Epithelial cell of proximal tubule (primary cell): ENCODE measurements at places on chromosomes 7 and 10.

- DNase-seq, result no peak
Measured at GRCh38 chr10:14665865-14666857, 108.5 kb downstream of the FAM107B start.

DNA sequence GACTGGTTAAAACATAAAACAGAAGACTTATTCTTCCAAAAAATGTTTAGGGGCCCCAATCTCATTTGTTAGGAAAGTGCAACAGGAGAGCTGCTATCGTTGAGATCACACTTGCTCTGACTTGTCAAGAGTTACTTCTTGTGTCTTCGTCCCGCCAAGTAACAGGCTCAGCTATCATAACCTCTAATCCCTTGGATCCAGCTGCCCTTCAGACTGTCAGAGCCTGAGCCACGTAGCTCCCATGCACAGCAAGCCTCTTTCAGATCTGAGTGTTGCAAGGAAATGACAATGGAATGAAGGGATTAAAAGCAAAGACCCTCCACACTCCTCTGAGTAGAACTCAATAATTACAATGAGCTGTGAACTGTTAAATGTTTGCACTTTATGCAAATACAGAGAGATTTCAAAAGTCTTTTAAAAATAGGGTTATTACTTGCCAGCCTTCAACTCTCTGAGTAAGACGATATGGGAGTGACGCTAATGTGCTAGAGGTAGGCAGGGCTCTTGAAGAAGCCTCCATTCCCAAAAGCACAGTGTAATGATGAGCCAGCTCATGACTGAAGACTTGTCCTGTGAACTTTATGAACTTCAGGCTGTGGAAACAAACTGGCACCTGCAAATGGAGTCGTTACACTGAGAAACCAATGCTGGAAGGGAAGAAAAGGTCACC, 28.4 kb upstream of the CDK13 start:
- no peak for DNase-seq

DNA sequence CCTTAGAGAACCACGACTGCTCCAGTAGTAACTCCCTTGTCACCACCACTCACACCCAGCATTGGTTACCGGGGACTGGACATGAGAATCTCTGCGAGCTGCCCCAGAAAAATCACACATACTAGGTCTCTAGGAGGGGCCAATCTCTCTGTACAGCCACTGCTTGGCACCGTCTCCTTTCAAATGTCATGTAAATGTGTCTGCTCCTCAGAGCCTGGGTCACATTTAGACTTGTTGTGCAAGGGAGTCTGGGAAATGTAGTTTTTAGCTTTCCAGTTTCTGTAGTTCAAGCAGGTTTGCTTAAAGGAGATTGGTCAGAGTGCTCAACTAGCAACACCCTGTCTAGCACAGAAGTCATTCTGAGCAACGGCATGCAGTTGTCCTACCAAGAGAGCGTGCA, 60.0 kb downstream of the CHN2 start:
- DNase-seq, result no peak

- peak; percentile 63 for DNase-seq
Measured at GRCh38 chr10:100697070-100697469, 48.3 kb upstream of the PAX2 start.

GRCh38 chr10:71343392-71343773, 24.3 kb downstream of the SLC29A3 start:
- no peak for DNase-seq

GRCh38 chr10:13062803-13063202, 37.2 kb upstream of the OPTN start:
- DNase-seq, result no peak

- no peak for DNase-seq
Measured at GRCh38 chr10:78785066-78785465, 283.7 kb upstream of the ZMIZ1 start.

- DNase-seq, result peak; percentile 18
Measured at GRCh38 chr10:110993024-110993693, 73.8 kb downstream of the SHOC2 start.

- no peak for DNase-seq
Measured at GRCh38 chr7:13560441-13560840, 429.0 kb downstream of the ETV1 start.

- DNase-seq, result no peak
Measured at GRCh38 chr7:158097106-158097452, 490.5 kb downstream of the PTPRN2 start.

DNA sequence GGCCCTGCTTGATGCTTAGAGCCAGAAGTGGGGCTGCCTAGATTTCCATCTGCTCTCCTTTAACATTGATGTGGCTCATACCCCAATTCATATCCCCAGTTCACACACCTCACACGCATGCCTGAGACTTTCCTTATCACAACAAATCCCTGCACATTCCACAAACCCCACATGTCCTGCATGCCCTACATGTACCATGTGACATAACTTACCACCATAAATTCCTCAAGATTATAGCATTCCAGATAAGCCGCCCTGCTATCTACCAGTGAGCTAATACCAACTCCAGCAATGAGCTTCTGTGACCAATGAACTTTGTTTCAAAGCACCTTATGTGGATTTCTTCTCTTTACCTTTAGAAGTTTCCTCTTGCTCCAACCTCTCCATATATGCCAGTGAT, 104.7 kb upstream of the RAB11FIP2 start:
- DNase-seq, result no peak

GRCh38 chr7:47282790-47283496, 299.0 kb downstream of the TNS3 start:
- no peak for DNase-seq

DNA sequence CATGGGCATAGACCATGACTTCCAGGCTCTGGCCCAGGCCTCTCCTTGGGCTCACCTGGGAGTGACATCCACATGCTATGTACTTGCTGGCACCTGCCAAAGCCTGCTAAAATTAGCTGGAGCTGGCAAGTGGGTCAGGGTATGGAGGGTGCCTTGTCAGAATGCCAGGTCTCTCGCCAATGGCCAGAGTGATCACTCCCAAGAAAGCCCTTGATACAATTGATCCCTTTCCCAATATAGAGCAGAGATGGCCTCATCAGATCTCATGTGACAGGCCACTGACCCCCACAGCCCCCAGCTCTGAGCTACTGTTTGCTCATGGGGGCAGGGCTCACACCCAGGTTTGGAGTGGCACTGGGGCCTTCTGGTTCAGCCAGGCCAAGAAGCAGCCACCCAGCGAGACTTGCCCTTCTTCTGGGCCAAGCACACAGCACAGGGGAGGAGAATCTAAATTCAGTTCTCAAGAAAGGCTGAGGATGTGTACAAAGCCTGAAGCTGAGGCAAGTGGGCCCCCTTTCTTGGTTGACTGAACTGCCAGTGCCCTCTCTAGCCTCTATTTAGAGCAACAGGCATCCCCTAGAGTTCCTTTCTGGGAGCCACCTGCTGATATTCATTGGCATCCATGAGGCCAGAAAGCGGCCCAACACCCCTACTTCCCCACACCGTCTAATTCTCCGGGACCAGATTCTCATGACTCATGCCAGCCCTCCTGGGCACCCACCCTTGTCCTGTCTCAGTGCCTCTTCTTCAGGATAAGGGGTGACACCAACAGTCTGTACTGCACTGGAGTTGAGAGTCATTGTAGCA, 18.9 kb upstream of the MYL7 start:
- DNase-seq, result no peak

DNA sequence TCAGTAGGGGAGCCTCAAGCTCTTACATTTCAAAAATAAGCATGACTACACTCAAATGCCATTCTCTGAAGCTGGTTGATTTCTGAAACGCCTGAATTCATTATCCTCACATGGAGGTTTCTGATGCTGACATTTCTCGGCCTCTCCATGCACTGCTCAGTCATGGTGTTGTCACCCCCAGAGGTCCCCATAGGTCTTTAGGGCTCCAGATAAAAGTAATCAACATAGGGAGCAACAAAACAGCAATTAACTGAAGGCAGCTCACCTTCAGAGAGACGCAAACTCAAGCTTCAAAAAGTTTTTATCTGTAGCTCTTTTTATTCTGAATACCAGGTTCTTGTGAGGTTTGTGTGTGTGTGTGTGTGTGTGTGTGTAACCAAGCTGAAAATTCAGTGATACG, 223.2 kb upstream of the LRRN3 start:
- DNase-seq, result no peak

- DNase-seq, result no peak
Measured at GRCh38 chr7:16293669-16294425, 127.5 kb downstream of the CRPPA start.

- peak; percentile 91 for DNase-seq
Measured at GRCh38 chr7:151754142-151754590, 122.7 kb downstream of the PRKAG2 start.

GRCh38 chr10:84493951-84494848, 165.8 kb downstream of the CCSER2 start:
- DNase-seq, result peak; percentile 58

DNA sequence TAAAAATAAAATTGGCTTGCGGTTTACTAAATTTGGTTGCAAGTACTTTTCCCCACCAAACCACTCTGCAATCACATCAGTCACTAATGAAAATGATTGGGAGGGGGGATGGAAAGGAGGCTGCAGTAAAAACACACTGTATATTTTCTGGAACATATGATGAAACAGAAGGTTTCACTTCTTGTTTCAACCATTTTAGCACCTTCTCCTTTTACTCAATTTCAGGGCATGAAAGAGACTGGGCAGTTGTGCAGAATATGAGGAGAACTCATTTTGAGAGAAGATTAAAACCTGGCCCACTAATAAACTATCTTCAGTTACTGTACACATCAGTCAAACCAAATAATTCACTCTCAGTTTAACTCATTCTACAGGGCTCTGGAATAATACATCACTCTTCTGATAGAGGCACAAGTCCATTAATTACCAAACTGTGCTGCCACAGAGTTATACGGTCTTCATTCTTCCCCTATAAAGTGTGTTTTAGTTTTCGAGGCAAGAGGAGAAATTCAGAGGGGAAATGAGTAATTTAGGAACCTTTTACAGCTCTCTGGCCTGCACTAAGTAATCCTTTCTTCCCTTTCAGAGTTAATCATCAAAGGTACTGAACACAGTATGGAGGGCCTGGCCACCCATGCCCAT, 25.5 kb downstream of the JAZF1 start:
- no peak for DNase-seq

- no peak for DNase-seq
Measured at GRCh38 chr10:5478694-5479305, 20.6 kb downstream of the CALML5 start.

- DNase-seq, result no peak
Measured at GRCh38 chr10:8511026-8511425, 456.5 kb downstream of the GATA3 start.

DNA sequence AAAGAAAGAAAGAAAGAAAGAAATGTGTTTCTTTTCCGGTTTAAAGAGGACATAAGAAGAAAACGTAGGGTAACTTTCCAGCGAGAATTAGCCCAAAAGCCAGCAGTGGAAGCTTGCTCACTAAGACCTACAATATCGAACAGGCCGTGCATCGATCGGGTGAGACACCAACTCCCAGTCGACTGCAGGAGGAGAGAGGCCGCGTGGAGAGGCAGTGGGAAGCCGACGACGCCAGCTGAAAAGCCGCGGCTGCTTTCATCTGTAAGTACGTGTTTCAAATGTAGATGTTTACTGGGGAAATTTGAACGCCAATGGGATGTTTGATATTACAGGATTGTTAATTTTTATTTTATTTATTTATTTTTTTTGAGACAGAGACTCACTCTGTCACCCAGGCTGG, 28.6 kb upstream of the GIMAP8 start:
- DNase-seq, result no peak

- DNase-seq, result no peak
Measured at GRCh38 chr7:40531956-40532355, 397.2 kb downstream of the SUGCT start.

GRCh38 chr10:131949041-131949862, 32.5 kb downstream of the BNIP3 start:
- DNase-seq, result no peak

GRCh38 chr7:26856176-26856985, 8.0 kb downstream of the SKAP2 start:
- DNase-seq, result no peak

- no peak for DNase-seq
Measured at GRCh38 chr7:15430911-15431310, 130.9 kb downstream of the AGMO start.

GRCh38 chr10:100468978-100469377, 6.2 kb downstream of the WNT8B start:
- DNase-seq, result no peak

- DNase-seq, result no peak
Measured at GRCh38 chr10:132114953-132115520, 49.3 kb downstream of the JAKMIP3 start.

DNA sequence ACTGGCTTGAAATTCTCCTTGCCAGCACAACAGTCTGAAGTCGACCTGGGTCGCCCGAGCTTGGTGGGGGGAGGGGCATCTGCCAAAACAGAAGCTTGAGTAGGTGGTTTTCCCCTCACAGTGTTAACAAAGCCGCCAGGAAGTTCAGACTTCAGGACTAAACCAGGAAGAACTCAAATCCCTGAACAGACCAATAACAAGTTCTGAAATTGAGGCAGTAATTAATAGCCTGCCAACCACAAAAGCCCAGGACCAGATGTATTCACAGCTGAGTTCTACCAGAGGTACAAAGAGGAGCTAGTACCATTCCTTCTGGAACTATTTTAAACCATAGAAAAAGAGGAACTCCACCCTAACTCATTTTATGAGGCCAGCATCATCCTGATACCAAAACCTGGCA, 45.3 kb downstream of the LRRC72 start:
- DNase-seq, result no peak

GRCh38 chr10:101453791-101454718, 100.1 kb downstream of the BTRC start:
- no peak for DNase-seq

GRCh38 chr7:135974667-135975066, 2.5 kb downstream of the MTPN start:
- no peak for DNase-seq

DNA sequence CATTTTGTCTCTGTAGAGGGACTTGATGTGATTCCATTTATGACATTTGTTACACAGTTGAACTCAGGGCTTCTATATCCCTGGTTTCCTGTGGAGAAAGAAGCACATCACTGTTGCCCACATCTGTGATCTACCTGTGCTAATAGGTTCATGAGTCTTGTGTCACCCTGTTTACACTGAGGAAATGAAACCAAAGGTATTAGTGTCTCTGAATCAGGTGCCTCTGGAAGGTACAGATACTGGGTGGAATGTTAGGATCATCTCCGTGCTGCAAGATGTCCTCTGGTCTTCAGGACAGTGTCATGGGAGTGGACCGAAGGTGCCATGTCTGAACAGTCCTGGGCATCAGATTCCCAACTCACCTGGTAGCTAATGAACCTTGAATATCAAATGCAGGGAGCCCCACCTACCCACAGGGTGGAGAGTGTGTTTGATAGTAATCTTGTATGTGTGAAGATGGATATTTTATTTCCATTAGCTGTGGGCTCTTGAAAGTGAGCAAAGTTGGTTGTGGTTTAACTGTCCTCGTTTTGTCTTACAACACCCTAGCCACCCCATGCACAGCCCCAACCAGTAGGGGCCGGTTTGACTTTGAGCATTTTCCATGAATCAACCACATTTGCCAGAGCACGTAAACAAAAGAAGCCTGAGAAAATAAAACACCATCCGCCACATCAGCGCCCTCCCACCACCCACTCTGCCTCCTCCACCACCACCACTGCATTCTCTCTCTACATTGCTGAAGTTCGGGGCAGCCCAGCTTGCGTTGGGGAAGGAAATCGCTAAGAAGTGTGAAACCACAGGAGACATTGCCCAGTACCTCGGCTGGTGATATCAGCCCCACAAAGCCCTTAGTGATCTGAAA, 40.7 kb downstream of the TARP start:
- no peak for DNase-seq

- DNase-seq, result peak; percentile 37
Measured at GRCh38 chr7:29140873-29141468, 5.4 kb downstream of the CPVL start.
